Esophagus squamous epithelium (tissue), 5 donors: ENCODE measurements at places on chromosomes 7 and 10.

DNA sequence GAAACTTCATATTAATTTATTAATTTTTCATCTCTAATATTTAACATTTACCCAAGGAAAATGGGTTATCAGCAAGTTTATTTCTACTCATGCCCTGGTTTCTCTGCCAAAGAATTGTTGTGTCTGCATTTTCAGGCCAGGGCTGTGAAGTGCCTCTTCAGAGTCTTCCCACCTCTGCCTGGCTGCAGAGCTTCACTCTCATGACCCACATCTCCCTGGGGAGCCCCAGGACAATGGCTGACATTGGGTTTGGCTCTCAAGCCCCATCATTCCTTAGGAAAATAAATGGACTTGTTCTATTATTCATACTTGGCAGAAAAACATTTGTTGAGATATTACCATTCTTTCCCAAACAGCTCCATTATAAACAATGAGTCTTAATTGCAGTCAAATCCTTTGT lies 30.3 kb downstream of the CACNA2D1 start:
- DNase-seq, result no peak

- no peak for DNase-seq
These were observed 110.8 kb upstream of the LRGUK start for GRCh38 chr7:134016223-134016941.

DNA sequence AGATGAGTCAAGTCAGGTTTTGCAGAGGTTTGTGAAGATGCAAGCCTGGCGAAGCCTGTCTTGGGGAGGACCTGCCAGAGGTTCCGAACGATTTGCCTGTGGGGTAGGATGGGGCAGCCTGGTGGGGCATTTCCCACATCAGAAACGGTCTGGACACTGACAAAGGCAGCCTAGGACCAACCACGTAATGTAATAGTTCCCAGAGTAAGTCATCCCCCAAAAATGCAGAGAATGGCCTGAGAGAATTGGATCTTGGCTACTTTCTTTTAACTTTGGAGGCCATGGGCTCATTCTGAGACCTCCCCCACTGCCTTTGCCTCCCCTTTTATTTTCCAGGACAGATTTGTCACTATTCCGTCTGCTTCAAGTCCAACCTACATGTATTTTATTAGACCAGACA lies 168.9 kb upstream of the SH2B2 start:
- no peak for DNase-seq

GRCh38 chr7:18290223-18290622 lies 205.3 kb upstream of the HDAC9 start:
- no peak for DNase-seq

DNA sequence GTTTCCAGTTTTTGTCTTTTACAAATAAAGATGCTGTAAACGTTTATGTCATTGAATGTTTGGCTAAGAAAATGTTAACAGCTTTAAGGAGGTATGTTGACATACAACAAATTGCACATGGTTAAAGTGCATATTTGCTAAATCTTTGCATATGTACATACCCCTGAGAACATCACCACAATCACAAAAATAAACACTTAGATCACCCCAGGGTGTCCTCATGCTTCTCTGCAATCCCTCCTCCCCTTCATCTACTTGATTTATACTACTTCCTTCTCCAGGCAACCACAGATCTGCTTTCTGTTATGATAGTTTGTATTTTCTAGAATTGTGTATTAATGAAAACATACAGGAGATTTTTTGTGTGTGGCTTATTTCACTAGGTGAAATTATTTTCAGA lies 209.5 kb downstream of the GLRX3 start:
- no peak for DNase-seq

DNA sequence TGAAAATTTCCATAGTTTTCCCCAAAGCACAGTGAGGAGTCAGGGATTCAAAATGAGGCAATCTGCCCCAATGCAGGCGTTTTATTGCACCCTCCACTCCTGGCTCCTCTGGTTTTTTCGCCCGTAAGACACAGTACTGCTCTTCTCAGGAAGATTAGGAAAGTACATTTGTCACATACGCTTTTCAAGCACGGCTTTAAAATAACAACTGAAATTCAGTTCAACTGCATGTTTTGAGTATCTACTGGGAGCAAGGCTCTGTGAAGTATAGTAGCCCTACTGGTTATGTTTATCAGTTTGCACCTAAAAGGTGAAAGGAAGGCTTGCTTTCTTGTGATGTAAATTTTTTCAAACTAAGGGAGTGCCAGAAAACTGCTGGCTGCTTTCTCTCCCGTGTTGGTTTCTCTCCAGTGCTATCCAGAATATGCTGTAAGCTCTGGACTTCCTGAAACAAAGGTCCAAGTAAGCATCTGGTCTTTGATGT lies 1.9 kb upstream of the SGMS1 start:
- no peak for DNase-seq

DNA sequence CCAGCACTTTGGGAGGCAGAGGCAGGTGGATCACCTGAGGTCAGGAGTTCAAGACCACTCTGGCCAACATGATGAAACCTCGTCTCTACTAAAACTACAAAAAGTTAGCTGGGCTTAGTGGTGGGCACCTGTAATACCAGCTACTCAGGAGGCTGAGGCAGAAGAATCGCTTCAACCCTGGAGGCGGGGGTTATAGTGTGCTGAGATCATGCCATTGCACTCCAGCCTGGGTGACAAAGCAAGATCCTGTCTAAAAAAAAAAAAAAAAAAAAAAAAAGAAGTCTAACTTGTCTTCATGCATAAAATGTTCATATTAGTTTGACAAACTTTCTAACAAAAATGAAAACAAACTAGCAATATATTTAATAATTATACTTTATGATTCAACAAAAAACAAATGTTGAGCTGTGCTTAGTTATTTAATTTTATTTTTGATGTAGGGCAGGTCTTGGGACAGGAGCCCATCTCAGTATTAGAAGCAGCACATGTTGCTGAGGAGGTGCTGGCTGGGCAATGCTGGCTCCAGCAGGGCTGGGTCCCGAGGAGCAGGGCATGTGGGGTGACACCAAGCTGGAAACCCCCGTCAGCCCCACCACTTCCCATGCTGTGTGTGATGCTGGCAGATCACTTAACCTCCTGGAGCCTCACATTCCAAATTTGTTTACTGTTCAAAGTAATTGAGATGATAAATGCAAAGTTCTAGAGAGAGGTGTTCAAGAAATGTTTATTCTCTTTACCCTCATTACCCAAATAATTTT lies 335.3 kb upstream of the KLF6 start:
- no peak for DNase-seq
